Peyer's patch (tissue), 4 donors: ENCODE measurements at places on chromosomes 1 and 21. TPM values are rescaled to one million over a fixed set of nuclear protein-coding genes. Genes with fewer than 3 reads are reported as not detected.

DNA sequence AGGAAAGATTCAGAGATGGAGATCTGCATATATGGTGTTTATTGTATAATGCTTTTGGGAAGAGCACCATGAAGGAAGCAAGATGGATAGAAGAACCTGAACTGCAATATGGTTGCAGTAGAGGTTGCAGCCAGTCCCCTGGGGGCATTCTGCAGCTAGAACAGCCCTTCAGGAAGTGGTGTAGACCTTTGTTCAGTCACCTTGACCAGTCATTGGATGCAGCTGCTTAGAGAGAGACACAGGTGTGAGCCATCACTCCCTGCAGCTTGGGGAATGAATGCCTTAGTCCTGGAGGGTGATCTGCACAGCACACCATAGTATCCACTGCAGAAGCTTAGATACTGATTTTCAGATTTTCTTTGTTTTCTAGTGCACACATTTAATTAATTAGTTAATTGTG lies 42.3 kb downstream of the NEK7 start:
- DNase-seq, result no peak

- DNase-seq, result no peak
Measured at GRCh38 chr1:83828456-83828855, 170.5 kb downstream of the TTLL7 start.

DNA sequence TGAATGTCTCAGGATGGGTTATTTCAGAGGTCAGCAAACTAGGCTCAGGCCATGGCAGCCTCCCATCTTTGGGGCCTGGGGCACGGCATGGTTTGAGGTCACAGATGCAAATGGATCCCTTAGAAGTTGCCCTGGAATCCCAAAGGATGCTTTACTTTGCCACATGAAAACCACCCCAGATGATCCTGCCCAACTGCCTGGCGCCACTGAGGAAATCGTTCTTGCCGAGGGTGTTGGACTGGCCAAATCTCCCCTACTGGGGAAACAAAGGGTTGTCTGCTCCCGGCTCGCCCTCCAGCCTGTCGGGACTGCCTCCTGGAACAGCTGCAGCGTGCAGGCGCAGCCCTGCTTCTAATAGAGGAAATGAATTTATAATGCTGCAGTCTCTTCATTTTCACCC lies 173.0 kb upstream of the LMO4 start:
- DNase-seq, result no peak

DNA sequence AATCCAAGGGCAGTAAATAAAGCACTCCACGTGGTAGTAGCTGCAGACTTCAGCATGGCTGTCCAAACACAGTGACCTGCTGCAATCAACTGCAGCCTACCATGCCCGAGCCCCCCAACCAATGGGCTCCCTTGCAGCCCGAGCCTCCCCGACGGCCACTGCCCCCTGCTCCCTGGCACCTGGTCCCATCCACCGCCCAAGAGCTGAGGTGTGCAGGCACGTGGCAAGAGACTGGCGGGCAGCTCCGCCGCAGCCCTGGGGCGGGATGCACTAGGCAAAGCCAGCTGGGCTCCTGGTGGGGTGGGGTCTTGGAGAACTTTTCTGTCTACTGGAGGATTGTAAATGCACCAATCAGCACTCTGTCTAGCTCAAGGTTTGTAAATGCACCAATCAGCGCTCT lies 57.6 kb upstream of the RGS2 start:
- no peak for DNase-seq

- DNase-seq, result no peak
Measured at GRCh38 chr1:170657275-170657853, 6.6 kb upstream of the PRRX1 start.

DNA sequence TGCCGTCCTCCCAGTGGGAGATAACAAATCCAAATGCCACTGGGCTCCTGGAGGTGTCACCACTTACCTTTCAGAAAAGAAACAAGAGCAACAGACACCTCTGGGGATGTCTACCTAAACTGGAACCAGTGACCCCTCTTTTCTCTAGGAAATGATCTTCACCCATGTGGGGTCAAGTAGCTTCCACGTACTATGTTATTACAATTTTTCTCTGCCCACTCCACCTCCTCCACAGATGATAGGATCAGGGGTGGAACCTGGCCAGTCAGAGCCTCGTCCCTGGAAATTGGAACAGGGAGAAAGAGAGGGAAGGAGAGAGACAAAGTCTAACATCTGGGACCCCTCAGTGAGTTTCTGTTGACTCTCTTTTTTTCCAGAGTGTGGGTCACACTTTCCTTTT lies 50.1 kb downstream of the H3-3A start:
- DNase-seq, result no peak

DNA sequence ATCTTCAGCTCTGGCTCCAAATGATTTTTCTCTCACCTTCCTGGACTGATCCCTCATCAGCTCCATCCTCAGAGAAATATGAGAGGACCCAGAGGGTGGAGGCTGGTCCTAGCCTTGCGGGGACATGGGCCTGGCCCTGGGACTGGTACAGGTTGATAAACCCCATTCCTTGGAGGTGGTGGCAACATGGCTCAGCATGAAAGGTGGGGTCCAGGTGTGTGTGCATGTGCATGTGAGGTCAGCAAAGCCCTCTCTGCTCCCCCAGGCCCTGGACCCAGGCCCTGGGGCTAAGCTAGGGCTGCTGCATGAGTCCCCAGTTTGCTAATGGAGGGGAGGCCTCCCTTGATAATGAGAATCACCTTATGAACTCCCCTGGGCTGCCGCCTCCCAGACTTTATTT lies 363.1 kb downstream of the MATN1 start:
- no peak for DNase-seq

- DNase-seq, result no peak
Measured at GRCh38 chr1:154353460-154353904, 28.2 kb downstream of the ATP8B2 start.

GRCh38 chr1:56570924-56571372 lies 8.4 kb downstream of the PLPP3 start:
- no peak for DNase-seq

DNA sequence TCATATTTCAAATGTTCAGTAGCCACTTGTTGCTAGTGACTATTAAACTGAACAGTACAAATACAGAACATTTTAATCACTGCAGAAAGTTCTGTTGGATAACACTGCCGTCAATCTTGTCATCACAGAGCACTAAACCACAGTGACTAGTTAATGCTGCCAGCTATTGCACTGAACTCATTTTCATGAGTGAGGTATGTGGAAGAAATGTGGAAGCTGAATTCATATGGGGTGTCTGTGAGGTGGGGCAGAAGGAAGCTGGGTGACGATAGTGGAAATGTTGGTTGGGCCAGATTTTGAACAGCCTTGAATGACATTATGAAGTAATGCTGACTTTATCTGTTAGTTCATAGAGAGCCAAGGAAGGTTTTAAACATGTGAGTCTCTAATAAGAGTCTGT lies 49.6 kb downstream of the OSBPL9 start:
- no peak for DNase-seq

The HHIPL2 gene
- total RNA-seq, result not detected

The CLDN14 gene
- not detected for total RNA-seq

The CFAP107 gene
- total RNA-seq, result not detected
